ENCODE measurements at places on chromosomes 12 and 14.

- DNase-seq: no peak
Measured at GRCh38 chr14:102665621-102666020, 73.2 kb downstream of the RCOR1 start.

- no peak for DNase-seq
Measured at GRCh38 chr12:19085090-19085489, 44.4 kb upstream of the PLEKHA5 start.

GRCh38 chr12:5984873-5985272 is 39.8 kb upstream of the ANO2 start:
- no peak for DNase-seq

- no peak for DNase-seq
Measured at GRCh38 chr14:96754845-96755184, 42.4 kb upstream of the VRK1 start.

- no peak for DNase-seq
Measured at GRCh38 chr12:108806346-108806745, 51.0 kb downstream of the SSH1 start.

- no peak for DNase-seq
Measured at GRCh38 chr14:104044016-104044415, 41.5 kb upstream of the ASPG start.

DNA sequence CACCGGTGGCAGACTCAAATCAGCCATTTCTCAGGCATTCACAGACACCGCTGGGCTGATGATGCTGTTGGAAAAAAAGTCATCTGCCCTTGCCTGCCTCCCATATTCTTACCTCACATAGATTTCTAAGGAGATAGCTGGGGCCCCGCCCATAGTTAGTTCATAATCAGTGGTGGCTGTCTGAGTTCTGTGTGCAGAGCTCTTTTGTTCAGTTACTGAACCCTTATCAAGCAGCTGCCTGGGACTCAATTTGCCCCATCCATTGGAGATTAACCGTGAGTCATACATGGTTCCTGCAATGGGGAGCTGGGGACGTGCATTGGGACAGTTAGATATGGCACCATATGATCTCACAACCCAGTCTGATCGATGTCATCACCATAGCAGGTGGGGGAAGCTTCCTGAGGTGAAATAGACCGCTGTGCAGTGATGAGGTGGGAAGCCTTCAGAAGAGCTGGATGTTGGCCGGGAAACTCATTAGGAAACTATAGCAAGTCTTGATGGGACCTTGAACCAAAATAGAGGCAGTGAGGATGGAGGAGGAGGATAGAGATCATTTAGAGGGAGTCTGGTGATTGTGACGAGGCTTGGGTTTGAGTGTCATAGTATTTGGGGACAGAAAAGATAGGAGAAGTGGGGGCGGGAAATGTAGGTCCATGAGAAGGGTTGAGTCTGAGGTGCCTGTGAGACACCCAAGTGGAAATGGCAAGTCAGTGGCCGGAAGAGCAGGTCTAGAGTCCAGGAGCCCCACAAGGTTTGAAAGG is 147.8 kb downstream of the GCH1 start:
- DNase-seq: no peak

DNA sequence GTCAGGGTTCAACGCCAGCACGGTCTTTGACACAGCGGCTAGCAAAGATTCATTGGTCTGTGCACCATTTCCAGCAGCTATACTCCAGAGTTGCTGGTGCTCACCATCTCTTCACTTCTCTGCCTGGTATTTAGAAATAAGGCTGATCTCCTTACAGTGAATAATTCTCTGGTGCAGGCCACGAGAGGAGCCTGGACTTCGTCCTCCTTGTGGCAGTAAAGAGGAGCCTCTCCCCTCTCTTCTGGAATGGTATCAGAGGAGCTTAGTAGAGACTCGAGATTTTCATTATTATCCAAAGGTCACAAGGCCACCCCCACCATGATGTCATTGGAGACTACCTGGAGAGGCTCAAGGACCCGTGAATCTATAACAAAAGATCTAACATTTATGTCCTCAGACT is 30.8 kb upstream of the BCL2L14 start:
- DNase-seq: no peak

DNA sequence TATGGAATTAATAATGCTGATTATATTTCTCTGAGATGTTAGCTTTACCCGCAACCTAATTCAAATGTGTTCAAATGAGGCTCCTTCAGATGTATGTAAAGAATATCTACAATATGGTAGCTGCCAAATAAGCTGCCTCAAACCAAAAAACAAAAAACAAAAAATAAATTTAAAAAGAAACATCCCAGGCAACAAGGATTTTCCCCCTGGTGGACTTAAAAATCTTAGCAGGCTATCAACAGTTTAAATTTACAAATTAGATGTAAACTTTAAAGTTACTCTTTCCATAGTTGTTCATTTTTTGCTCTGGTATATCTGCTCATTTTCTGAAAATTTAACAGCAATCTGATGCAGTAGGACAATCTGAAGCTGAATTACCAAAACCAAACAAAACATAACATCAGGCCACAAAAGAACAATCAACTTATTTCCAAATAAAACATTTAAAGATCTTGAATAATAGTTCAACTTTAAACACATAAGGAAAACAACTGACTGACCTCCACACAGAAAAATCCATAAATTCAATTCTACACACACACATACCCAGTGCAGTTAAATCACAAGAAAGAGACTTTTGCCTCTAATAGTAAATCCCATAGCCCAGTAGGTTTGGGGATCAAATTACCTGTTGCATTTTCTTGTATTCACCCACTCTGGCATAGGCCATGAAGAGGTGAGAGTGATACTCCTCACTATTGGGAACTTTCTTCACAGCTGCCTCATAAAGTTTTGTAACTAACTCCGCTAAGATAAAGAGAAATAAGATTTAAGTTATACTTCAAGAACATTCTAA is 21.3 kb downstream of the NAA25 start:
- DNase-seq: no peak

GRCh38 chr14:55427439-55427838 is 13.0 kb downstream of the TBPL2 start:
- no peak for DNase-seq

GRCh38 chr14:70652871-70653270 is 11.2 kb downstream of the TTC9 start:
- DNase-seq: no peak

GRCh38 chr14:88029500-88029899 is 24.6 kb downstream of the GPR65 start:
- no peak for DNase-seq

GRCh38 chr12:122276242-122276641 is 9.9 kb upstream of the VPS33A start:
- DNase-seq: no peak

DNA sequence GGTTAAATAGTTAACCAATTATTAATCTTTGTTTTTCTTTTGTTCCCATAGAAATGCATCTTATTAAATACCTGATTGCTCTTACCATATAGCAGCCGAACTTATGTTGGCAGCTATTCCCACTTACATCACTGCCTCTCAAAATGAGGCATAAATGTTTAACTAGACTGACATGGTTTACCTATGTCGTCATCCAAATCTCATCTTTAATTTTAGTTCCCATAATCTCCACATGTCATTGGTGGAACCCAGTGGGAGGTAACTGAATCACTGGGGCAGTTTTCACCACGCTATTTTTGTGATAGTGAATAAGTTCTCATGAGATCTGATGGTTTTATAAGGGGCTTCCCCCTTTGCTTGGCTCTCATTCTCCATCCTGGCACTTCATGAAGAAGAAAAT is 499.2 kb upstream of the ATP2B1 start:
- no peak for DNase-seq

DNA sequence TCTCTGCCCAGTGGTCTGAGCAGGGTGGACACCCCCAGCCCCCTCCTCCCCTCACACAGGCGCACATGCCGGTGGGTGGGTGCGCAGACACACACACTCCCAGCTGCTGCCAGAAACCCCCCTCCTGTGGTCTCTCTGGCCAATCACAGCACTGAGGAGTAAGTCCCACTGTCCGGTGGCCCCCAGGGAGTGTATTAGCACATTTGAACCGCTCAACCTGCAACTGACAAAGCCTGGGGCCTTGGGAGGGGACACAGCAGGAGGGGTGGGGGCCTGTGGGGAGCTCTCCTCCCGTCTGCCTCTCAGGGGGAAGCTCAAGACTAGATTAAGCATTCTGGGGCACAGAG is 11.7 kb downstream of the FIGNL2 start:
- DNase-seq: no peak

DNA sequence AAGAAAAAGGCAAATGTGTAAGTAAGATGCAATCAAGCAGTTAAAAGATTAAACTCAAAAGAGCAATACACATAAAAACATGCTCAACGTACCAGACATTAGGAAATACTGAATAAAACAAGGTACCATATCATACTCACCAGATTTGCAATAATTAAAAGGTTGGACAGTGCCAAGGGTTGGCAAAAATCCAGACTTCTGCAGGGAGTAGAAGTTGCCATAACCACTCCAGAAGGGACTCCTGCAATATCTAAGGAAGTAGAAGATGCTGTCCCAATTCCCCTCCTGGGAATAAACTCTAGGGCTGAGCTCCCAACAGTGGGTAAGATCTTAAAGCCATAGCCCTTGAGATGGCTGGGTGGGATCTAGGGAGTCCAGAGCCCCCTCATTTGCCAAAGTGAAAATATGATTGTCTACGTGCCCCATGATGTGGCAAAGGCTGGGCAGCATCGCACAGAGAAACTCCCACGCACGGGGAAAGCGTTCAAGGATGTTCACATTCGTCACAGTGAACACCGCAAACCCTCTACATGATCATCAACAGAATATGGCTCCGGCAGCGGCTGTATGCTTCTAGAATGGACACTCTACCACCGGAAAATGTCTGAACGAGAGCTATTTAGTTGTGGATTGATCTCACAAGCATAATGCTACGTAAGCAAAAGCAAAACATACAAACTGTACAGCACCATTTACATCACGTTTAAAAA is 12.3 kb downstream of the KCTD10 start:
- DNase-seq: no peak

DNA sequence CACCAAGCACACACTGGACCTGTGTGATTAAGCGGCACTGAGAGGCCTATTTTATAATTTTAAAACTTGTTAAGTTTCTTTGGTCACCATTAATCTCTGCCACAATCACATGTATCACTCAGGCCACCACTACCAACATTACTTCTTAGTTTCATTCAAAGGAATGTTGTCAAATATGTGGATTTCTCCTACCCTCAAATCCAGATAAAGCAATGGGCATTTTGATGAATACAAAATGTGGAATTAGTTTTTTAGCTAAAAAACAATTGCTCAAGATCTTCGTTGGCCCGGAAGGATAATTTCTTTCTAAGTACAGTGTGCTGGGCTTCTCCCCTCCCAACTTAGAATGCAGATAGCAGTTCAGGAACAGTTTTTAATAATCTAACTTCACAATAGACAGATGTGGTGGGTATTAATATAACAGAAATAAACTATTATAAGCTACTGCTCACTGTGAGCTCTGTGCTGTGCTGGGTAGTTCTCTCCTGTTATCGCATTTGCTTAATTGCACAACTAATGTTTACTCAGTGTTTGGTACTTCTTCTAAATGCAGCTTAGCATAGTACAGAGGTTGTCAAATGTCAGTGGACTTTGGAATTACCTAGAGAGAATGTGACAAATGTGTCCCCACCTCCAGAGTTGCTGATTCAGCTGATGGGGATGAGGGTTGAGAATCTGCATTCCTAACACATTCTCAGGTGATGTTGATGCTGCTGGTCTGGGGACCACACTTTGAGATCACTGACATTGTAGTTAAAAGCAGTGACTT is 266.7 kb upstream of the AMIGO2 start:
- no peak for DNase-seq

DNA sequence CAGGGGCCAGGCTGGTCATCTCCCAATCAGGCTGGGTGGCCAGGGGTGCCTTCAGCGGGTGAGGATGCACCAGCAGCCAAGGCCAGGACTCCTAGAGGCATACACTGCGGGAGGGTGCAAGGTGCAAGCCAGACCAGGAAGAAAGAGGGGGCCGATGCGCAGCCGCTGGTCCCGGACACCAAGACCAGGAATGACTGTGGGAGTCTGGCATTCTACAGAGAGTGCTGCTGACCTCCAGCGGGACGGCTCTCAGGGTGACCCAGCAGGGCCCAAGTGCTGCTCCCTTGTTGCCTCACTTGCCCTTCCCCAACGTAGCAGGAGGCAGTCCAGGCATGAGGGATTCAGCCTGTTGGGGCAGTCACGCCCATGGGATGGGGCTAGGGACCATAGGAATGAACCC is 35.8 kb downstream of the DEGS2 start:
- no peak for DNase-seq

- no peak for DNase-seq
Measured at GRCh38 chr12:20044351-20044750, 324.0 kb upstream of the PDE3A start.

- DNase-seq: no peak
Measured at GRCh38 chr14:81632157-81632556, 98.5 kb upstream of the SEL1L start.

DNA sequence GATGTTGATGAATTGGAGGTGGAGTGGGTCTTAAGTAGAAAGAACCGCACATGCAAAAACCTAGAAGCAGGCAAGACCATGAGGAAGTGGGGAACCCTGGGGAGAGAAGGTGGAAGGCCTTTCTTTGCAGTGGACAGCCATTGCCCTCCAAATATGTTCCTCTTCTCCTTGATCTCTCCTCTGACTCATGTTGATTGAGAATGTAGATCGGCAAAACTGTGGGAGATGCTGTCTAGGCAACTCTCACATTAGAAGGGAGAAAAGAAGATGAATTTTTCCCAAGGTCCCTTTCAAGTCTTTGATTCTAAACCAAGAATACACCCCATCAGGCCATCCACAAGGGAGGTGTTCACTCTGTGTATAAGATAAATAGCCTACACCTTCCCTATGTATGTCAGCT is 257.5 kb downstream of the MSRB3 start:
- DNase-seq: no peak

DNA sequence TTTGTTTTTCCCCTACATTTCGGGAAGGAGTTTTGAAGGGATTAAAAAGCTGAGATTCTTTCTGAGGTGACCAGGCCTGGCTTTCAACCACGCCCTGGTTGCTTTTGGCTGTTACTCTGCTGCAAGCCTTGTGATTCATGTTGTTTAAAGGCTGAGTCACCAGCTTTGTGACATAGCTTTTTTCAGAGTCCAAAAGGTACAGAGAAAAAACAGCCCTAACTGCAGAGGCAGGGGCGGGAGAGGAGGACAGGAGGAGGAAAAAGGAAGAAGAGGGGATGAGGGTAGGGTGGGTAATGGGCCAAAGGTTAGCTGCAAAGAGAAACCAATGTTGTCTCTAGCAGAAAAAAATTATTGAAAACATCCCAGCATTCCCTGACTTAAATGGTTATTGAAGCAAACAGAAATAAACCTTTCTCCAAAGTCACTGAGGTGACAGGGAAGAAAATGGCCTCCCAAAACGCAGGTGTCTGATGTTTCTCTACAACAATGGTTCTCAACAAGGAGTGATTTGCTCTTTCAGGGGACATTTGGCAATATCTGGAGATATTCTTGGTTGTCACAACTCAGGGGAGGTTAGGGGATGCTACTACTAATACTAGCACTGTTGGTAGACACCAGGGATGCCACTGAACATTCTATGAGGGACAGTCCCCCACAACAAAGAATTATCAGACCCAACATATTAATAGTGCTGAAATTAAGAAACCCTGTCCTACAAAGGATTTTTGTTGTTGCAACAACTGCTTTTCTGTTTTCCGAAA is 2.1 kb upstream of the UBC start:
- DNase-seq: no peak

GRCh38 chr12:6771509-6772330 is 600 bp upstream of the LAG3 start:
- no peak for DNase-seq

Data from glomerular endothelial cell (primary cell).